ENCODE measurements at places on chromosomes 7 and 10. TPM values are rescaled to one million over a fixed set of nuclear protein-coding genes. Genes with fewer than 3 reads are reported as not detected.

Gene FAM25G
- not detected for total RNA-seq

Gene BICC1
- total RNA-seq, result 6.1 TPM

Gene TMEM196
- total RNA-seq, result not detected

Gene SLC18A2
- total RNA-seq, result 0.92 TPM

Gene MCM7
- total RNA-seq, result 20.6 TPM

- DNase-seq, result no peak
Observed at GRCh38 chr10:71827852-71828251, 23.2 kb downstream of the PSAP start.

DNA sequence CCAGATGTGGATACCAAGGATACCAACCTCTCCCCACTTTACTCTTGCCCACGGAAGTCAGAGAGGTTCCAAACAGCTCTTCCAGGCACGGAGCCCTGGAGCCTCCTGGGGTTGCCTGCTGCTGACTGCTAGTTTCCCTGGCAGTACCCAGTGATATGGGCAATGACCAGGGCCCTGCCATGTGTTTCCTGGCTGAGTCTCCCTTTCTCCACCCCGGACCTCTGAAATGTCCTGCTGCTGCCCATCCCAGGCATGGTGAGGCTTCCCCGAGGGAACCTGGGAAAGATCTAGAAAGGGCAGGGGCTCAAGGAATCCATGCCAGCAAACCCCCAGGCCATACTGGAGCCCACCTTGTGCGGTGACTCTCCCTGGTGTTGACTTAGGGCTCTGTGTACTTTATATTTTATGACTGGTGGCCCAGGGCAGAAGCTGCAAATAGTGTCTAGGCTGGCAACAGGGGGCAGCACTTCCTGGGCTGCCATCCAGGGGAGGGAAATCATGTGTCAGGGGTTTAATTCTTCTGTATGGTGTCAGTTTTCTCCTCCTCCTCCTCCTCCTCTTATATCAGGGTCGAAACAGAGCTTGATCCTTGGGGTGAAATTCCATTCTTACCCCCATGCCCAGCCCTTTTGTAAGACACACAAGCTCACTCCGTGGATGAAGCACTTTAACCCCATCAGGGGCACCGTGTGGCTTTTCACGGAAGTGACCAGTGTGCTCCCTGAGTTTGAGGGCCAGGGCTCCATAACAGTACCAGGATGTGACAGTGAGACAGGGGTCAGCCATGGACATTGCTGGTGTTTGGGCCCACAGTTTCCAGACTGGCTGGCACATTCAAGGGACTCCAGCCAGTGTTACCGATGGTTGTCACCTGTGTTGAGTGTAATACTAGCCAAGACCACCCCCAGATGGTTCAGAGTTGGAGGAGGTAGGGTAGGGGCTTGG lies 62.4 kb upstream of the GDF10 start:
- peak; percentile 13 for DNase-seq

GRCh38 chr7:81111781-81112540 lies 193.1 kb upstream of the SEMA3C start:
- DNase-seq, result no peak

DNA sequence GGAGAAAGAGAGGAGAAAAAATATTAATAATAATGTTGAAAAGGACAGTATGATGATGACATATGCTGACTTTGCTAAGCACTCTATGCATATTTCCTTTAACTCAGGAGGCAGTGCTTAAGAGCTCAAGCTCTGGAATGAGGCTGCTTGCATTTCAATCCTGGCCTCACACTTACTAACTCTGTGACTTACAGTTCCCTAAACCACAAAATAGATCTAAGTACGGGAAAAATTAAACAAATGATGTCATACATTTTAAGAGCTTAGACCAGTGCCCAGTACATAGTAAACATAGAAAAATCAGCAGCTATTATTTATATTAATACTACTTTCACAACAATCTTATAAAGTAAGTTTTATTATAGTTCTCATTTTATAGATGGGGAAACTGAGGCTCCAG lies 61.3 kb downstream of the GFRA1 start:
- no peak for DNase-seq

DNA sequence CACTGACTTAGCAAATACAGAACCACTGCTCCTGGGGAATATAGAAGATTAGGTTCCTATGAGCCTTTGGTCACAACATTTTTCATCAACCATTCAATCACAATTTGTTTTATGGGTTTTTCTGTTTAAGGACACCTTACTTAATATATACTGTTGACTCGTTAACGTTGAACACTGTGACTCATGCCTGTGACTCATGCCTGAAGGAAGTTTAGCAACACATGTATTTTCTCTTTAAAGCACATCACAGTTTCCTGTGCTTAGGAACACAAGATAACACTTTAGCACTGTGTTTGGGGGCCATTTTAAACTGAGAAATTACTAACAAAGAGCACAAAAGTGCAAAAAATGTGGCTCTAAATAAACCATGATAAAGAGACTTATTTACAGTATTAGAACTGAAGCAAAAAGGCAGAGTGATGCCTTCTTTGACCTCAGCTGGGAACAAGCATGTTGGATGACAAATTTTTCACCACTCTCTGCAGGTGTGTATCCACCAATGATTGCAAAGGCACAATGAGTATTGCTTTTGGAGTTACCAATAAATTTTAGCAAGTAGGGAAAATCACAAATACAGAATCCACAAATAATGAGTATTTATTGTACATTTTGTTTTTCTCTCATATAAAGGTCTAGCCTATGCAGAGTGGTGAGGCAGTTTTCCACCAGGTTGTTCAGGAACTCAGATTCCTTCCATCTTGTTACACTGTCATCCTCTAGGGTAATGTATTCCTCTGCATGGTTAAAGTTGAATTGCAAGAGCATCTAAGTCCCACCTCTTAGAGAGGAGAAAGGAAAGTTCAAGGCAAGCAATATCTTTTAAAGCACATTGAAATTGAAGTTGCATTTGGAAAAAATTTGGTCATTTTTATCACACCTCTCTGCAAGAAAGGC lies 7.3 kb downstream of the FGFBP3 start:
- no peak for DNase-seq

Measured in liver (tissue), 10 donors.